Glomerular endothelial cell (primary cell): ENCODE measurements at places on chromosomes 16 and 17. TPM values are rescaled to one million over a fixed set of nuclear protein-coding genes. Genes with fewer than 3 reads are reported as not detected.

DNA sequence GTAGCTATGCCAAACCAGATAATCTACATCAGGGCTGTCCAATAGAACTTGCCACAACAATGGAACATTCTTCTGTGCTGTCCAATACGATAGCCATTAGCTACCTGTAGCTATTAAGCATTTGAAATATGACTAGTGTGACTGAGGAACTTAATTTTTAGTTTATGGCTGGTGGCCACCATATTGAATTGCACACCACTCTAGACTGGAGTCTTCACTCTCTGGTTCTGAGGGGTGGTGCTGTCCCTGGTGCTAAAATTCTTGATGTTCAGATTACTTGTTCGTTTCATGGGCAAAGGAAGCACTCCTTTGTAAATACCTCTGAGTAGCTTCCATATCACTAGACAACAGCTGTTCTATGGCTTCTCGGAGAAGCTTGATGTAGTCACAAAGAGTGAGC is 296.6 kb downstream of the NPIPA8 start:
- DNase-seq: no peak

GINS2 gene
- total RNA-seq: 3.2 and 6.1 TPM in 2 replicates

MARVELD3 gene
- total RNA-seq: 0.12 TPM in 1 of 2 replicates, not detected in the other

GRCh38 chr17:17491546-17491988 is 4.6 kb downstream of the RASD1 start:
- DNase-seq: no peak

SRCAP gene
- 19.8 and 49.5 TPM in 2 replicates for total RNA-seq

NXPH3 gene
- total RNA-seq: 0.63 and 3.9 TPM in 2 replicates

MILR1 gene
- 4.5 and 6.0 TPM in 2 replicates for total RNA-seq

NPIPA2 gene
- total RNA-seq: 0.47 and 5.0 TPM in 2 replicates
